Renal cortex interstitium (tissue), 15 donors: ENCODE measurements at places on chromosomes 5 and 9. TPM values are rescaled to one million over a fixed set of nuclear protein-coding genes. Genes with fewer than 3 reads are reported as not detected.
A peak's percentile ranks its signal among the peaks of the same experiment; 100 is the strongest.

SOHLH1 gene
- polyA plus RNA-seq, result not detected

PCDHGC5 gene
- 0.34 TPM for polyA plus RNA-seq

PCDHGA2 gene
- polyA plus RNA-seq, result 6.0 TPM

HAVCR1 gene
- polyA plus RNA-seq, result 0.72 TPM

TLE1 gene
- 76.6 TPM for polyA plus RNA-seq

MSX2 gene
- polyA plus RNA-seq, result 0.31 TPM

PCDHA5 gene
- 0.21 TPM for polyA plus RNA-seq

TPPP gene
- polyA plus RNA-seq, result 3.9 TPM

PCA3 gene
- polyA plus RNA-seq, result 2.5 TPM

PCDHB3 gene
- 3.9 TPM for polyA plus RNA-seq

GRCh38 chr5:94562327-94562971, 56.0 kb downstream of the KIAA0825 start:
- DNase-seq, result no peak

- no peak for DNase-seq
Measured at GRCh38 chr5:87582149-87582548, 169.4 kb upstream of the CCNH start.

DNA sequence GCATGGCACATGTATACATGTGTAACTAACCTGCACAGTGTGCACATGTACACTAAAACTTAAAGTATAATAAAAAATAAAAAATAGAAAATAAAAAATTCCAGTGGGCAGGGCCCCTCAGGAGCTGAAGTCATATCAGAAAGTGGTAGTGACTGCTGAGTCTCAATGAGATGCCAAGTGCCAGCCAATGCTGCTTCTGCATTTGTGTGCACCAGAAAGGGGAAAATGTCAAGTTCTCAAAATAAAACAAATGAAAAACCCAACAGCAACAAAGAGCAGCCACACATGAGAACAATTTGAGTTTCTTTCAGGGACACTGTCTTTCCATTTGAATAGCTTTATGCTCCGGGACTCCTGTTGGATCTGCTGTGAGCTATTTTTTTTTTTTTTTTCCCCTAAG, 117.2 kb upstream of the CCDC112 start:
- DNase-seq, result no peak

GRCh38 chr9:119968836-119969707, 599.8 kb upstream of the BRINP1 start:
- DNase-seq, result no peak

GRCh38 chr5:1032551-1033027, 24.0 kb downstream of the NKD2 start:
- DNase-seq, result no peak

DNA sequence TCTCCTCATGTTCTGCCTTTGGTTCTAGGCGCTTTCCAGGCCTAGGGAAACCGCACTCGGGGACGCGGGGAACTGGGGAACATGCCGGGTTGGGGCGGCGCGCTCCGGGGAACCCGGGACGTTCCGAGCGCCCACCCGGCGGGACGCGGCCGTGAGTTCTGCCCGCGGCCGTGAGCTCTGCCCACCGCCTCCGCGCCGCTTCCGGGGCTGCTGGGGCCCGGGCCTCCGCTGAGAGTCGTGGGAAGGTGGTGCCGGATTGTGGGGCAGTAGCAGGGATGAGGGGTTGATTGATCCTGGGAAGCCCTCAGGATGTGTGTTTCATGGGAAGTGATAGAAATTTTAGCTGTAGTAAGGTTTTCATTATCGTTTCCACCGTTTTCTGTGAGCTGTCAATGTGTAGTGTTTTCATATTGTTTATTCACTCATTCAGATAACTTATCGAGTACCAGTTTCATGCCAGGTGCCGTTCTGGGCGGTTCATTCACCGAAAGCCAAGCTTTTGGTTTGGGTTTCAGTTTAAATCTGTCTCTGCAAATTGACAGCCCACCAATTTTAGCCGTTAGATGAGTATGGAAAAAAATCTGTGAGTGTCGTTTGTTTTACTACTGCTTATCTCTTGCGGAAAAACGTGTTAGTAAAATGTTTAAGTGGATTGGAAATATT, 657 bp downstream of the MTRR start:
- DNase-seq, result no peak

GRCh38 chr5:21802869-21803490, 1050.2 kb downstream of the CDH12 start:
- peak; percentile 24 for DNase-seq

DNA sequence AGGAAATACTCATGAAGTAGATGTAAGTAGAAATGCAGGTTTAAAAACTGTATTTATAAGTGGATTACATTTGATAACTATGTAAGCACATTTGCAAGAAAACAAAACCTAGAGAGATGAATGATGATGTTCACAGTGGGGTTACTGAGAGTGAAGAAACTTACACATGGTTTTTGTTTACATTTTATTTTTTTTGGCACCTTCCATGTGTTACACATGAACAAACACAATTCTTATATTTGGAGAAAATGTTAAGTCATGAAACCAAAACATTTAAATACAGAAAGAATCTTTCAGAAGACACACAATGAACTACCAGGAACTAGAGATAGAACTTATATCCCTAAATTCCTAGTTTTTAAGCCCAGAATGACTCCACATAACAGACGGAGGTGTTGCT, 51.5 kb upstream of the SPATA31E1 start:
- no peak for DNase-seq

DNA sequence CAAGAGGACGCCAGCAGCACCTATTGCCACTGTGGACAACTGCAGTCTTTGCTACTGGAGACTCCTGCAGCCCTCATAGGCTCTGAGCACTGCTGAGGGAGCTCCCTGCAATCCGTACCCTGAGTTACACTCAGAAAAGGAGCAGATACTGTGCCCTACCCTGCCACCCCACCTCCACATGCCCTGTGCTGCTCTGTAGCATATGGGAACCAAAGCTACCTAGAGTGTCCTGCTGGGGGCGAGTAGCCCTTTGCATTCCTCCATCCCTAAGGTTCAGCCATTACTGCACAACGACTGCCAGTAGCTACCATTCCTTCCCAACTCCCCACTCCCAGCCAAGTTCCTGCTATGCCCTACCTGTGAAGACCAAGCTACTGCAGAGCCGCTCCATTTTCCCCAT, 90.2 kb upstream of the SNCAIP start:
- DNase-seq, result no peak

DNA sequence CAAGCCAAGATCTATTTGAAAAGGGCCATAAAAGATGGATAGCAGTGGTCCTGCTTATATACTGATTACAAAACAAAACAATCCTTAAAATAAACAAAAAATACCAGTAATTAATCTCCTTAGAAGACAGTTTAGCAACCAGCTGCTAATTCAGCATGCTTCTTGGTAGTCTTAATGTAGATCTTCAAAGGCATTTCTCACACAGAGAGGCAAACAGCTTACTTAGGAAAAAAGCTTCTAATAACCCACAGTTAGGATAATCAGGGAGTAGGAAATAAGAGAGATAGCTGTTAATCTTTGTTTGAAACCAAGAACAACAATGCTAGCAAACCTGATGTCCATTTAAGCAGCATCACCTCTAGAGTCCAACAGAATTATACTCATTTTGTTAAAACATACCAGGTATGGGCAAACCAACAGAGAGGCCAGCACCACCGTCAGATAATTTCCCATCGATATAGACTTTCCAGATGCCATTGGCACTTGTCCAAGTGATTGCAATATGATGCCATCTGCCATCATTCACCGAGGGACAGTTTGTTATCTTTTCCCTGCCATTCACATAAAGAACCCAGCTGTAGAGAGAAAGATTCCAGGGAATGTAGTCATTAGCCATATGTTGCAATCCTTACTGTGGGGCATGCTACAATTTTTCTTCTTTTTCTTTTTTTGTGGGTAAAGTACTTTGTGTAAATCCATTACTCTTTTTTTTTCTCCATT, 105.6 kb upstream of the TXNDC8 start:
- DNase-seq, result no peak

- no peak for DNase-seq
Measured at GRCh38 chr9:98860871-98861293, 53.4 kb downstream of the GALNT12 start.

DNA sequence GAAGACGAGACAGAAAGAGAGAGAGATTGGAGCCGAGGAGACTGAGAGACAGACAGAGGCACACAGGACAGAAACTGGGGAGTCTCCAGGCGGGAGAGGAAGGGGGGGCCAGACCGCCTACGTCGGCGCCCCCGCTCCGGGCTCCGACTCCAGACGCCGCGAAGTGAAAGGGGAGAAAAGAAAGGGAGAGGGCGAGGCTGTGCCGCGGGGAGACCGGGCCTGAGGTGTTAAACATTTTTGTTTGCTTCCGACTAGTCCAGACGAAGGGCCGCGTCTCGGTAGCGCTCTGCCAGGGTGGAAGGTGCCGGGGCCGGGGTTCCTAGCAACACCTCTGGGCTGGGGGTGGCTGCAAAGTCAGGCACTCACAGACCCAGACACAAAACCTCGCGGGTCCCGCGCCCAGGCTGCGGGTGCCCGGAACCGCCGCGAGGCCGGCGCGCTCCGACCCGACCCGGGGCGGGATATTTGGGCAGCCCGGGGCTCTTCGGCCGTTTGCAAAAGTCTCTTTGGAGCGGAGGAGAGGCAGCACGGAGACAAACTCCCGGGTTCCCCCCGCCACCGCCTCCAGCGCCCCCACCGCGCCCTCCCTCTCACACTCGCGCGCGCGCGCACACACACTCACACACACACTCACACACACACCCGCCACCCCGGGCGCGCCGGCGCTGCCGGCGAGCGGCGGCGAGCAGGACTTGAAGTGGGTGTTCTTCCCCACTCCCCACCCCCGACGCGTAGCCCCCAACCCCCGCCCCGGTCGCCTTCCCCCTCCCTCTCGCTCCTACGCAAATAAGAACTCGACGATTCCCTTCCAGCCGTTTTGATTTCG, 626 bp upstream of the FST start:
- DNase-seq, result peak; percentile 46

- no peak for DNase-seq
Measured at GRCh38 chr5:138978581-138978980, 103.4 kb upstream of the LRRTM2 start.

GRCh38 chr5:133830911-133831310, 137.5 kb downstream of the C5orf15 start:
- no peak for DNase-seq

- no peak for DNase-seq
Measured at GRCh38 chr9:127731938-127732337, 3.2 kb downstream of the TOR2A start.

- no peak for DNase-seq
Measured at GRCh38 chr5:177275883-177276282, 27.6 kb downstream of the RAB24 start.

DNA sequence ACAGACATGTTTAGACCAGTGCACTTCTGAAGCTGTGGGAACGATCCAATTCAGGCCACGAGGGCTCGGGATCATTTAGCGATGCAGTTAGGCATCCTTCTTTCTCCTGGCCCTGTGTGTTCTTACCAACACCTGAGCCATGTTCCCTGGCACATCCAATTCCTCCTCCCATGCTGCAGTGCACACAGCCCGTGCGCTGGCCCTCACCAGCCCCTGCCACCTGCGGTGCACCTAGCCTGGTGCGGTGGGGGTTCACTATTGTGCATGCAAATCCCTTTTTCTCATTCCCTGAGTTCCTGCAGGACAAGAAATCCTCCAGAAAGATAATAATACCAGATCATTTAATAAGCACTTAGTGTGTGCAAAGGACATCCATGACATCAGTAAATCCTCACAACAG, 53.5 kb downstream of the NEURL1B start:
- DNase-seq, result no peak

DNA sequence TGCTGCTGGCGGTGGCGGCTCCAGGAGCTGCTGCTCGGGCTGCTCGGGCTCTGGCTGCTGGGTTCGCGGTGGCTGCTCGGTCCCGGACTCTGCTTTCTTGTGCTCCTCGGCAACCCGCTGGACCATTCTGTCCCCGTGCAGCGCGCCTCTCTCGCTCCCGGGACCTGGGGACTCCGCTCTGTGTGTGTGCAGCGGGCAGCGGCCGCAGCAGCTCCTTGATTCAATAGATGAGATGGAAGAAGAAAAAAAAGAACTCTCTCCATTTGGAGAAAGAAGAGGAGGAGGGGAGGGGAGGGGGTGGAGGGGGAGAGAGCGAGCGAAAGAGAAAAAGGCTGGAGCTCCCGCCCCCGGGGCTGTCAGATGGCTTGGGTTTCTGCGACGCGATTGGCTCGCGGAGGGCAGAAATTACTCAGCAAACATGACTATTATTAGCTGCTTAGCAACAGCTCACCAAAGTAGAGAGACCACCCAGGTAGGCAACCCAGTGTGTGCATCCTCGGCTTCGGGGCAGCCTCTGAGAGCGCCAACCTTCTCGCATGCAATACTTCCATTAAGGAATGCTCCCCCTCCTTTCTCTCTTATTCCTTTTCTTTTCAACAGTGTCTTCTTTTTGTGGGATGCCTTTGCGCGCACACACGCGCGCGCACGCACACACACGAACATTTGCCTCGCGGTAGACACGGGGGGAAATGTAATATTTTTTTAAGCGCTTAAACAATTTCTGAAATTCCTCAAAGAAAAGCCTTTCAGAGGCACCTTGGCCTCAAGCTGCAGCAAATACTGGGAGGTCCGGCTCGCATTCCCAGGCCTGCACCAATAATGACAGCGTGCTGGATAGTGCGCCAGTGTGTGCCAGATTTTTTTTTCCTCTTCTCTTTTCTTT, 7.6 kb downstream of the PTCH1 start:
- DNase-seq, result peak; percentile 94

- DNase-seq, result no peak
Measured at GRCh38 chr9:131252120-131252519, 24.2 kb downstream of the FAM78A start.

- DNase-seq, result peak; percentile 31
Measured at GRCh38 chr9:16069671-16070454, 517.0 kb downstream of the CCDC171 start.

DNA sequence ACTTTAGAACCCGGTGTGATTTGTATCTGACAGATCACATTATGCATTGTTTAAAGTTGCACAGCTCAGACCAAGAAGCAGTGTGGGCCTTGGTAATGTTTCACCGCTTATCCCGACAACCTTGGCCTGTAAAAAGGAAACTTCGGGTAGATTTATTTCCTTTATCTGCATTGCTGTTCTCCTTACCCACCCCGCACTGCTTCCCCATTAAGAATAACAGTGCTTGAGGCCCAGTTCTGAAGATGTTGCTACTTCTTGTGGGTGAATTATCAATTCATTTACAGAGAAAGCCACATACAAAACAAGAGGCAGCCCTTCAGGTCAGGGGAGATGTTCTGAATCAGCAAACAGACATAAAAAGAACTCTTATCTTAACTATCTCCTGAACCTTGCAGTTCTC, 8.4 kb downstream of the SMARCA2 start:
- DNase-seq, result no peak
